ENCODE measurements at places on chromosomes 16 and 17.

GRCh38 chr16:51431517-51432241 is 280.6 kb upstream of the SALL1 start:
- DNase-seq = no peak

DNA sequence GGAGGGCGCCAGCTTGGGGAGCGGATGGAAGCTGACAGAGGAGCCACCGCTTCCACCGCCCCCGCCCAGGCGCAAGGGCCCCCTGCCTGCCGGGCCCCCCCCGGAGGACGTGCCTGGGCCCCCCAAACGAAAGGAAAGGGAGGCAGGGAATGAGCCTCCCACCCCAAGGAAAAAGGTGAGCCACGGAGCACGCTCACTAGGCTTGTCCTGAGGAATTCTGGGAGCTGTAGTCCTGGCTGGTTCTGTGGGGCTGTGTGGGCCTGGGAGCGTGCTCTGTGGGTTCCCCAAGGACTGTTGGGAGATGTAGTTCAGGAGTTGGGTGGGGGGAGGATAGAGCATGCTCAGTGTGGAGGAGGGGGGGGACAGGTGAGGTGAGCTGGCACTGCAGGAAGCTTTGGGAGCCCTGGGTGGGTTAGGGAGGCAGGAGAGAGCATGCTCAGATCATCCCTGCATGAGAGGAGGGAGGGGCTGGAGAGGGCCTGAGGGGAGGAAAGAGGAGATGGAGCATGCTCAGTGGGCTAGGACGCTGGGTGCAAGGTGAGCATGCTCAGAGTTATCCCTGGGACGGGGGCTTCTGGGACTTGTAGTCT is 4.5 kb downstream of the FBXL19 start:
- DNase-seq = no peak

- no peak for DNase-seq
These were observed 419.7 kb downstream of the CNTNAP4 start for GRCh38 chr16:76696876-76697275.

- no peak for DNase-seq
These were observed 29.4 kb upstream of the SUPT4H1 start for GRCh38 chr17:58381124-58382035.

GRCh38 chr17:63249256-63250004 is 196.7 kb downstream of the CYB561 start:
- no peak for DNase-seq

DNA sequence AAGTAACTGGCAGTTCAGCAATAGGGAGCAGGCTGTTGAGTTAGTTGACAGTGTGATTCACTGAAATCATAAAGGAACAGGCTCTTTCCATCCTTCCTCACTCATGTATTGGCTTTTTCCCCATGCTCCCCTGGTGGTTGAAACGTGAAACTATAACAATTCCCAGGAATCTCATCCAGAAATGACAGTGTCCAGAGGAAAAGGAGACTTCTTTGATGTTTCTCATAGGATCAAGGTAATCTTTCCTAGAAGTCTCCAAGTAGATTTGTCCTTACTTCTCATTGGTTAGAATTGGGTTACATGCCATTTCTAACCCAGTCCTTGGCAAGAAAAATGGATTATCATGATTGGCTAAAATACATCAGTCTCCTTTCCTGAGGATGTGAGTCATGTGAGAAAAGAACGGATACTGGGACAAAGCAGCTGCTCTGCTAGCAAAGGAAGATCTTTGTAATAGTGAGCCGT is 14.4 kb downstream of the TTC19 start:
- DNase-seq = no peak

GRCh38 chr16:89484923-89485679 is 5.3 kb downstream of the ANKRD11 start:
- no peak for DNase-seq

GRCh38 chr17:69908626-69909368 is 166.2 kb upstream of the KCNJ16 start:
- DNase-seq = no peak

- no peak for DNase-seq
These were observed 34.8 kb upstream of the GAS7 start for GRCh38 chr17:10233161-10233560.

DNA sequence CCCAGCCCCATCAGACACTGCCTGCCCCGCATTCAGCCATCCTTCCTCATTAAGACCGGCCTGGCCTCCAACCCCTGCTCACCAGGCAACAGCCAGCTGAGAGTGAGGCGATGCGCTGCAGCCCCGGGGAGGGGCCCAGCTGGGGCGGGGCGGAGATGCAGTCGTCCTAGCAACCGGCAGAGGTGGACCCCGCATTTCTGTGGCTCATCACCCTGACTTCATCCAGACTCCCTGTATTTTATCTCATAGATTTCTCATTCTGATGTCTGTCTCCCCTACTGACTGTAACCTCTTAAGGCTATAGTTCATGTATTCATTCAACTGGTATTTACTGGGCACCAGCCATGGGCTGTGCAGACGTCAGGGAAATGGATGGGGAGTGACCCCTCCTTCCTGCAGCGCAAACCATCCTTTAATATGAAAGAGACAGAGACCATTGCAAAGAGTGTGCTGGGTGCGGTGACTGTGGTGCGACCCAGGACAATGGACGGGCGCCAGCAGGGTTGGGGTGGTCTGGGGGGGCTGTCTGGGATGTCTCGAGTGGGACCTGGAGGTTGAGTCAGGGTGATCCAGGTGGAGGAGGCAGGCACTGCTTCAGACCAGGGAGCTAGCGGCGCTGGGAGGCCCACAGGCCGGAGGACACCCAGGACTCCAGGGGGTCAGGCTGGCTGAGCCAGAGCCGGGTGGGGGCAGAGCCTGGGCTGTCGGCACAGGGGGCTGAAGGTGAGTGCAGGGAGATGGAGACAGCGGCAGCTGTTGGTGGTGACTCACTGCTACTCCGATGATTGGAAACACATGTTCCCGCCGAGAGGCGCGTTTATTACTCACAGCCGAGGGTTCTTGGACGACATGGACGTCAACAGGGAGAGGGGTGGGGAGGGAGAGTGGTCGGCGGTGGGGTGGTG is 10.5 kb upstream of the TIMP2 start:
- DNase-seq = no peak

All from naive thymus-derived CD4-positive, alpha-beta T cell (primary cell).